ENCODE measurements at places on chromosomes 16 and 17.

DNA sequence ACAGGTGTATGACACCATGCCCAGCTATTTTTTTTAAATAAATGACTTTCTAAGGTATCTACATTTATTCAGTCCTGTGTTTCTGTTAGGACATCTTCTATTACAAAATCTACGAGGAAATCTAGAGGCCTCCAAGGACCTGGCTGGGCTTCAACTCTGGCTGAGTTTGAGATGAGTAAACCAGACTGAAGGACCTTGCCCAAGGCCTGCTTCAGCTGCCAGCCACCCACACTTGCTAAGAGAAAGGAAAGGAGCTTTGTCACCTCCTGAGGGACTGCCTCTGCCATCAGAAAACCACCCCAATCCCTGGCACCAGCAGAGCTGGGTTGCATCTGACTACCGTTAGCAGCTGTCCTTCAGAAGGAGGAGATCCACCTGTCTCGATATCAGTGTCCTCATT is 1.3 kb upstream of the MYO1D start:
- peak; percentile 55 for DNase-seq

- no peak for DNase-seq
Measured at GRCh38 chr17:74240618-74241205, 27.3 kb downstream of the TTYH2 start.

DNA sequence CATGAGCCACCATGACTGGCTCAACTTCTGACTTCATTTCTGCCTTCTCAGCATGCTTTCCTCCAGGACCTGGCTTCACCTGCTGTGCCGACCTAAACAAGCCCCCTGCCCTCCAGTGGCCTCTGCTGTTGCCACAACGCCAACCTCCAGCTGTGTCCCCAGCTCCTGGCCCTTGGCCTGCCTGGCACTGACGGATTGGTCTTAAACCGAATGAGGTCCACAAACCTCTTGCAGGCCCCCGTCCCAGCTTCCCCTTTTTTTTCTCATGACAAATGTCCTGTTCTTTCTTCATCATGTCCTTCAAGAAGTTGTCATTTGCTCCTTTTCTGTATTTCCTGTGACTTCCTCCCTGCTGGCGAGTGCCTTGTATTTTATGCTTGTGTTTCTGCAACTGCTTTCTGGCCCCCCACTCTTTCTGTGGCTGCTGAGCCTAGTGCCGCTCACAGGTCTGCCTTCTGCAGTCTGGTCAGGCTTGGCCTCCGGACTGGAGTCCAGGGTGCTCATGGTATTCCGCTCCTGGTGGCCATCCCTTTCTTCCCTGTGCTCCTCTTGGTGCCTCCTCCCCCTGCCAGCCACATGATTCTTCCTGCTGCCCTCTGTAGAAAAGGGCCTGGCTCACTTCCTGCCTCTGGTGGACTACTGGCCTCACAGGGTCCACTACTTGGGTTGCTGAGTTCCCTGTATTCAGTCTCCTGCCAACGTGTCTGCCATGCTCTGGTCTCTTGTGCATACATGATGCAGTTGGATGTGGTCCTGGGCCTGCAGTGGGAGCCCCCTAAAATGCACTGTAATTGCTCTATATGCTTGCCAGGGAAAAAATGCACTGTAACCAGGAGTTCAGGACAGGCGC is 2.9 kb downstream of the ATP6V0C start:
- no peak for DNase-seq

GRCh38 chr16:12366313-12366712 is 389.8 kb downstream of the SNX29 start:
- DNase-seq = no peak

DNA sequence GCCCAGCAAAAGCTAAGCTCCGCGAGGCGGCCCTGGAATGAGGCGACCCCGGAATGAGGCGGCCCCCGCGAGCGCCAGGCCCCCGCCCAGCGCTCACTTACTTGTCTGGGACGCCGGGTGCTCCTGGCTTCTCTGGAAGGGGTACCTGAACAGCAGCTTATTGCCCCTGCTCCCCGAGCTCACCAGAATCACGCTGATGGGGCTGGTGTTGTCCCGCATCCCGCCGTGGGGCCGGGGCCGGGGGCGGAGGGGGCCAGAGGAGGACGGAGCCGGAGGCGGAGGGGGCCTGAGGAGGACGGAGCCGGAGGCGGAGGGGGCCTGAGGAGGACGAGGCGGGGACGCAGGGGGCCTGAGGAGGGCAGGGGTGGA is 440 bp downstream of the NPRL3 start:
- peak; percentile 15 for DNase-seq

DNA sequence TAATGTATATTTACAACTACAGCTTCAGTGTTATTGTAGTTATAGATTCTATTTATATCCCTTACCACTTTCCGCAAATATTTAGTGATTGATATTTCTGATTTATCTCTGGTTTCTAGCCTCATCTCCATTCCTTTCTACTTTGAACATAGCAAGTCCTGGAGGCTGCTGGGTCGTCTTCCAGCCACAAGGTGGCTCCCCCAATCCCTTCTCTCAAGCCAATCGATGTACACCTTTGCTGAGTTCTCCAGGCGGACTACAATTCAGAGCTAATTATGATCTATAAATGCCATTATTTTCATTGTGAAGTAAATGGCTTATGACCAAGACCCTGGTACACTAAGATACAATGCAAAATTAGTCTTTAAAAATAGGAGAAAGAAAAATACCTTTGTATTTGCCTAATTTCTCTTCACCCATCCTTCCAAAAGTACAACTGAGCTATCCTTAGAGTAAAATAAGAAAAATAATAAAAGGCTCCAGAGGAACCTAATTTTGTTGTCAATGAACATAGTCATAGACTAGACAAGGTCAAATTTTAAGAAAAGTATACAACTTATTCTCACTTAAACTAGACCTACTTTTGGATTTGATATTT is 122.1 kb downstream of the SKAP1 start:
- no peak for DNase-seq

- no peak for DNase-seq
Measured at GRCh38 chr16:2481676-2482075, 6.7 kb downstream of the TBC1D24 start.

- no peak for DNase-seq
Measured at GRCh38 chr17:60391471-60392041, 377 bp downstream of the USP32 start.

DNA sequence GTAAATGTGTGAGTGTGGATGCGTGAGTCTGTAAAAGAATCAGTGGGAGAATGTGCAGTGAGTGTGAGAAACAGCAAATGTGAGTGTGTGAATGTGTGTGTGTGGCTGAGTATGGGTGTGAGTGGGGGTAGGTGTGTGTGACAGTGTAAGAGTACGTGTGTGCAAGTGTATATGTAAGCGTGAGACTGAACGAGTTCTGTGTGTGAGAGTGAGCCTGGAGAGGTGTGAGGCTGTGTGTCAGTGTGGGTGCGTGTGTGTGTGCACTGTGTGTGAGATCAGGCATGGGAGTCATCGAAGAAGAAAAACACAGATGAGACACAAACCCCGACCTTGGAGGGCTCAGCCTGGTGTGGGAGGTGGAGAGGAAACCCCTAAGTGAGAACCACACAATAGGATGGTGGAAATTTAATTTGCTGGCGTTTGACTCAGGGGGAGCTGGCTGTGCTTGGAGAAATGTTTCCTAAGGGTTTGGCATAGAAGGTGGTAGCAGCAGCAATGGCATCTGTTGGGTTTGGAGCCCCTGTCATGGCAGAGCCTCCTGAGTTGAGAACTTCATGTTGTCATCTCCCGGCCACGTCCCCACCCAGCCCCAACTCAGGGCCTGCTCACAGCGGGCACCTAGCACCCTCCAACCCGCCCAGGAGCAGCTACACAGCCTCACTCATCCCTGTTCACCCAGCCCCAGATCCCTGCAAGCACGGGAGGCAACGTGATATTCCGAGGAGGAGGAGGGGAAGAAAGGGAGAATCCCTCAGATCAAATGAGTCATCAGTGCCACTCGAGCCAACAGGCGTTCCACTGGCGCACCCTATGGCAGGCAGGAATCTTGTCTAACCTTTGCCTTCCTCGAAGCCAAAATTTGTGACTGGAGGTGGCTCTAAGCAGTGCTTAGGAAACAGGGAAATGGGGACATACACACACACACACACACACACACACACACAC is 14.3 kb upstream of the NUBP1 start:
- DNase-seq = no peak

DNA sequence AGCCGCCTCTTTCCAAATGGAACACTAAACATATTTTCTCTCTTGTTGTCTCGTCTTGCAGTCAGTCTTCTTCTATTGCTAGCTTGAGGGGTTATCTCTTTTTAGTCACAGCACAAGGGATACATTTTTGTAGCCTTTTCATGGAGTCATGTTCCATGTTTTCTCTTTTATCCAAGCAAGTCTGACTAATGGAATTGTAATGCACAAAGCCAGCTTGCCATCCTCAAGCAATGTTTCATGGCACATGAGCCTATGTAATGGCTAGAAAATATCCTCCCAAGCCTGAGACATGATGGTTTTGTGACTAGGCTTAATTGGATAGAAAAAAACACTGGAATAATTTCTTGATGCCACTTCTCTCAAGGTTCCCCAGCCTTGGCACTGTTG is 414.6 kb upstream of the GOT2 start:
- no peak for DNase-seq

- no peak for DNase-seq
Measured at GRCh38 chr16:51326131-51326856, 175.2 kb upstream of the SALL1 start.

DNA sequence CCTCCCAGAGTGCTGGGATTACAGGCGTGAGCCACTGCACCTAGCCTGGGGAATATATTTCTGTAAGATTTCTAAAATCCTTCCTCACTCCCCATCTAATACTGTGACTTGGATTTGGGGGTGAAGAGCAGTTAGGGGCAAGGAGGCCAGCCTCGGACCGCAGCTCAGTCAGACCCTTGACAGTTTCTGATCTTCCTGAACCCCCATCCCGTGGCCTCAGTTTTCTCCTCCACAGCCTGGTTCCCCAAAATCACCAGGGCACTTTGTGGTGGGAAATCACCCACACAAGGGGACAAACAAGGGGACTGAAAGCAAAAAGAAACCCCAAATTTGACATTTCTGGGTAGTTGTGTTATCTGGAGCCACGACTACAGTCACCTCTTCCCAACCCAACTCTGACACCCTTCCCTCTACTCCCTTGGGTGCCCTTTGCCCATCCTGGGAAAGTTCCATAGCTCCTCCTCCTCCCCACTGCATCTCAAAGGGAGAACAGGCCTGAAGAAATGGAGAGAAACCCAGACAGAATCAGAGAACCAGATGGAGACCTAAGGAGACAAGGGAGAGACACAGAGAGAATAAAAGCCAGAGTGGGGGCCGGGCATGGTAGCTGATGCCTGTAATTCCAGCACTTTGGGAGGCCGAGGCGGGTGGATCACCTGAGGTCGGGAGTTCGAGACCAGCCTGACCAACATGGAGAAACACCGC is 2.8 kb upstream of the STAT5A start:
- no peak for DNase-seq

- no peak for DNase-seq
Measured at GRCh38 chr16:54455030-54455725, 168.6 kb upstream of the IRX3 start.

- DNase-seq = no peak
Measured at GRCh38 chr16:84741340-84741830, 41.6 kb downstream of the USP10 start.

DNA sequence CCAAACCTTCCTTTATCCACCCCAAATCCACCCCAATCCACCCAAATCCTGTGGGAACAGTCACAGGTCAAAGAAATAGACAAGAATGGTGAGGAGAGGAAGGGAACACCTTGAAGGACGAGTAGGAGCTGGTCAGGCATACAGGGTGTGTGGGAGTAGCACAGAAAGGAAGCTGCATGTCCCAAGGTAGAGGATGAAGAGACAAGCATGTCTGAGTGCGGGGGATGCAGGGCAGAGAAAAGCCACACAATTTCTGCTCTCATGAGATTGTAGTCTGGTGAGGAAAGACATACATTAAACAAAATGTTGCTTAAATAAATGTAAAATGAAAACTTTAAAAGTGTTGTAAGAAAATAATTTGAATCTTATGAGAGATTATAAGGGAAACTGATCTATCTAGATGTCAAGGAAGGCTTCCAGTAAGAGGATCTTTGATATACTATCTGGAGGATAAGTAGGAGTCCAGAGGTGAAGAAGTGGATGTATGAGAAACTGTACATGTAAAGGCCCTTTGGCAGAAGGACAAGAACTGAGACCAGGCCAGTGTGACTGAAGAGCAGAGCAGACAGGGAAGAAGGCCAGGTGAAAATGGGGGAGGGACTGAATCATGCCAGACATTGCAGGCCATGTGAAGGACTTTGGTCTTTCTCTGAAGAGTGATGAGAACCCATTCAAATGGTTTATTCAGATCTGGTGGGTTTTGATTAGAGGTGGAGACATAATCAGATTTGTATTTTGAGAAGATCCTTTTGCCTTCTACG is 18.6 kb downstream of the TMEM98 start:
- no peak for DNase-seq

- DNase-seq = no peak
Measured at GRCh38 chr17:57785022-57785421, 39.9 kb upstream of the CCDC182 start.

DNA sequence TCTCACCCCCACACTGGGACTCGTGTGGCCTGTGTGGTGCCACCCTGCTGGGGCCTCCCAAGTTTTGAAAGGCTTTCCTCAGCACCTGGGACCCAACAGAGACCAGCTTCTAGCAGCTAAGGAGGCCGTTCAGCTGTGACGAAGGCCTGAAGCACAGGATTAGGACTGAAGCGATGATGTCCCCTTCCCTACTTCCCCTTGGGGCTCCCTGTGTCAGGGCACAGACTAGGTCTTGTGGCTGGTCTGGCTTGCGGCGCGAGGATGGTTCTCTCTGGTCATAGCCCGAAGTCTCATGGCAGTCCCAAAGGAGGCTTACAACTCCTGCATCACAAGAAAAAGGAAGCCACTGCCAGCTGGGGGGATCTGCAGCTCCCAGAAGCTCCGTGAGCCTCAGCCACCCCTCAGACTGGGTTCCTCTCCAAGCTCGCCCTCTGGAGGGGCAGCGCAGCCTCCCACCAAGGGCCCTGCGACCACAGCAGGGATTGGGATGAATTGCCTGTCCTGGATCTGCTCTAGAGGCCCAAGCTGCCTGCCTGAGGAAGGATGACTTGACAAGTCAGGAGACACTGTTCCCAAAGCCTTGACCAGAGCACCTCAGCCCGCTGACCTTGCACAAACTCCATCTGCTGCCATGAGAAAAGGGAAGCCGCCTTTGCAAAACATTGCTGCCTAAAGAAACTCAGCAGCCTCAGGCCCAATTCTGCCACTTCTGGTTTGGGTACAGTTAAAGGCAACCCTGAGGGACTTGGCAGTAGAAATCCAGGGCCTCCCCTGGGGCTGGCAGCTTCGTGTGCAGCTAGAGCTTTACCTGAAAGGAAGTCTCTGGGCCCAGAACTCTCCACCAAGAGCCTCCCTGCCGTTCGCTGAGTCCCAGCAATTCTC is 27.4 kb downstream of the STH start:
- DNase-seq = no peak

- no peak for DNase-seq
Measured at GRCh38 chr17:17814162-17815061, 22.4 kb downstream of the SREBF1 start.

Measured in posterior cingulate gyrus (tissue), 11 donors.